ENCODE measurements at places on chromosomes 5 and 9. TPM values are rescaled to one million over a fixed set of nuclear protein-coding genes. Genes with fewer than 3 reads are reported as not detected.

GRCh38 chr5:80151890-80152289 is 104.0 kb downstream of the SERINC5 start:
- DNase-seq: no peak

GRCh38 chr5:4275232-4275631 is 679.6 kb downstream of the IRX1 start:
- no peak for DNase-seq

- DNase-seq: no peak
These were observed 419.7 kb upstream of the BRINP1 start for GRCh38 chr9:119788921-119789320.

Gene SLC27A6
- total RNA-seq: 0.16 TPM

Gene ARL14EPL
- not detected for total RNA-seq

All from MCF 10A (cell line).